ENCODE measurements at places on chromosomes 3 and 15.

- DNase-seq, result no peak
These were observed 25.6 kb downstream of the SEC22C start for GRCh38 chr3:42556089-42556632.

DNA sequence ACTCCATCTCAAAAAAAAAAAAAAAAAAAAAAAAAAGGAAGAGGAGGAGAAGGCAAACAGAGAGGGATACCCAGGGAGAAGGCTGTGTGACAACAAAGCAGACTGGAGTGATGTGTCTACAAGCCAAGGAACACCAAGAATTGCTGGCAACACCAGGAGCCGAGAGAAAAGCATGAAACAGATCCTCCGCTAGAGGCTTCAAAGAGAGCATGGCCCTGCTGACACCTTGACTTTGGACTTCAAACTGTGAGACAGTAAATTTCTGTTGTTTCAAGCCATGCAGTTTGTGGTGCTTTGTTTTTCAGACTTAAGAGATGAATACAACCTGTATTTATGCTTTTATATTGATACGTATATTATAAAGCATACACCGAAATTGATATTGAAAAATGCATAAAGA is 74.3 kb upstream of the TRA2B start:
- DNase-seq, result no peak

- DNase-seq, result no peak
These were observed 75.3 kb downstream of the ST8SIA2 start for GRCh38 chr15:92468991-92469390.

GRCh38 chr3:4309491-4310128 is 6.4 kb downstream of the SETMAR start:
- DNase-seq, result peak; percentile 83

DNA sequence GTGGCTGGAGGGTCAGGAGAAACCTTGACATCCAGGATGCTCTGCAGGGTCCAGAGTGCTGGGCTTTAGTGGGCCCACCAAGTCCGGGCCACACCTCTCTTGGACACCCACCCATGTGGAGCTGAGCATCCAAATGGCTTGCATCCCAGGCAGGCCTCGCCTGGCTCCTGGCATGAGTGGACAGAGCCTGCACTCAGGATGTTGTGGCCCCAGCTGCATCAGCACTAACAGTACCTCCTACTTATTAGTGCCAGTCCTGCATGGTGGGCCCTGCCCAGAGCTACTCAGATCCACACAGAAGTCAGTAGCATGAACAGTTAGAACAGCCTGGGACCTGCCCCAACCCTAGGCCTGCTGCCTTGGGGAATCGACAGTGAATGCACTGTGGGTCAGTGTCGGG is 42.2 kb upstream of the MRPS22 start:
- DNase-seq, result no peak

Measured in suppressor macrophage treated with lipopolysaccharide for 1 hour (primary cell).